ENCODE measurements at places on chromosomes 7 and 10.

- DNase-seq = peak; percentile 72
These were observed 945 bp downstream of the ADO start for GRCh38 chr10:62805231-62806099.

DNA sequence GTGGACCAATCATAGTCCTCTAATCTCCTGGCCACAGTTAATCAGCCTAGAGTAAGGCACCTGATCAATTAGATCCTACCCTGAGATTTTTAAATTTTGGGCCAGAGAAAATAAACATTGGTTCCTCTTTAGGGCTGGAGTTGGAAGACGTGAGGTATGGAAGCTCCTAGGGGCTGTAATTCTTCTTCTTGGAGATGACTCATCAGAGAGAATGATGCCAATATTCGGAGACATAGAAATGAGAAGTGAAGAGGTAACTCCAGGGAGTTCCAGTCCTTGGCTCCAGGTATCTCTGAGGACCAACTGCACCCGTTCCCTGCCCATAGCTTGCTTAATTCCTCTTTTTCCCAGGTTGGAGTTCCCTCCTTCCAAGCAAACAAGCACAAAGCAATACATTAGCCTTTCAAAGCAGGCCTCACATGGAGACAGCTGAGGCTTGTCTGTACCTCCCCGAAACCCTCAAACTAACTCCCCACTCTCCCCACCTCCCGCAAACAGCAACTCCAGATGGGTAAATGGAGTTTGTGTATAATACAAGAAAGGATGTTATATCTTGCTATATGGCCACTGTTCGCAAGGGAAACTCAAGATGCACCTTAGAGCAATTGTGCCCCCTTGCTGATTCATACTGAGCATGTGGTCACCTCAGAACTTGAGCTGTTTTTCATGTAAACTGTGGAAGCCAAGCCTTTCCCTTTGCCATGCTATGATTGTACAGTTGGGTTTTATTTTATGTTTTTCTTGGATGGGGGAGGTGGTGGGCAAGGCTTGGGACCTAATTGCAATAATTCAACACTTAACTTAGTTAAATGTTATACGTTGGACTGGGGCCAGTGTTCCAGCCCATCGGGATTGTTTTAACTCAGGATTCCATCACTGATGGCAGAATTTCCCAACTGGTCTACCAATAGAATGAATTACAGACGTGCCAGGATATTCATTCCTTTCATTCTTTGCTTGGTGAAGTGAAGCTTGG is 29.3 kb downstream of the PIK3AP1 start:
- no peak for DNase-seq

DNA sequence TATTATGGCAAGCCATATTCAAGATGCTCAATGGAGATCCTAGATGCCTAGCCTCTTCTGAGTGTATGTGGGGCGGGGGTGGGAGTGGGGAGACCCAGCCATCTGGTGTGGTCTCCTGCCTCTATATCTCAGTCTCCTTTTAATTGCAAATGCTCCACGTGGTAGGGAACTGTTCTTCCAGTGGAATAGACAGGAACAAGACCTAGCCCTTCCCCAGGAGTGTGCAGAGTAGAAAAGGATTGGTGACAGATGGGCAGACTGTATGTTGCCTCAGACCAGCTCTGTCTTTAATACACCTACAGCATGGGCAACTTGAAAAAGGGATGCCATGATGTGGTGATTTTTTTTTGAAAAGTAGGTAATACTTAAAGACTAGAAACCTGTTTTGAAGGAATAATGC is 12.6 kb downstream of the CYP3A5 start:
- no peak for DNase-seq

DNA sequence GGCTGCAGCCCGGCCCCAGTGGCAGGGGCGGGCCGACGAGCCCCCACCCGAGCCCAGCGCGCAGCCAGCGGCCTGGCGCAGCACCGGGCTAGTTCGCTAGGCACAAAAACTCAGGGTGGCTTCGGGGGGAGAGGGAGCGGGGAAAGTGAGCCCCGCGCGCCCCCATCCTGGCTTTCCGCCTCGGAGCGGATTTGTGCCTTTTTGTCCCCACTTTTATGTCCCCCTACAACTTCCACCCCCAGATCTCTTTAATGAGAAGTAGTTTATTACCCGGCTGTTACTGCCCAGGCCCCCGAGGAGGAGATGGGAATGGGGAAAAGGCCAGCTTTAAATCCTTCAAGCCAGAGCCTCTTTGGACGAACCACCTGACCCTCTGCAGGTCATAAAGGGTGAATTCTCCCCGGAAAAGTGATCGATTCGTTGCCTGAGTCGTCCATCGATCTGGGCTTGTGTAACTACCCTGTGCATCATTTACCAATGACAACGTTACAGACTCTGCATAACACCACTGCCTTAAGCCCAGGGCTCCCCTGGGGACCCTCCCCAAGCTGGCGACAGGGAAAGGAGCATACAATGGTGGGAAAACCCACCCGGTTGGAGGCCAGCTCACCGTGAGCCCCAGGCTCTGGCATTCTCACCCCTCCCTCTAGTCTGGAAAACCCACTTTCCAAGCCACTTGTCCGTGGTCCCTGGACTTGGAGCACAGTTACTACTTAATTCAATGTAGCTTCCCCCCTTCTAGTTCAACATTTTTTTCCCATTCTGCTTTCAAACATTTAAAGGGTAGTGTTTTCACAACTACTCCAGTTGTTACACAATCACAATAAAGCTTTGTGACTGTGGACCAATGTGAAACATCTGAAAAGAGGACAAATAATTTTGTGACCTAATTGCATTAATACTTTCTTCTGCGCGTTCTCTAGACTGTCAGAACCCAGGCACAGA is 748 bp upstream of the SH3PXD2A start:
- no peak for DNase-seq

DNA sequence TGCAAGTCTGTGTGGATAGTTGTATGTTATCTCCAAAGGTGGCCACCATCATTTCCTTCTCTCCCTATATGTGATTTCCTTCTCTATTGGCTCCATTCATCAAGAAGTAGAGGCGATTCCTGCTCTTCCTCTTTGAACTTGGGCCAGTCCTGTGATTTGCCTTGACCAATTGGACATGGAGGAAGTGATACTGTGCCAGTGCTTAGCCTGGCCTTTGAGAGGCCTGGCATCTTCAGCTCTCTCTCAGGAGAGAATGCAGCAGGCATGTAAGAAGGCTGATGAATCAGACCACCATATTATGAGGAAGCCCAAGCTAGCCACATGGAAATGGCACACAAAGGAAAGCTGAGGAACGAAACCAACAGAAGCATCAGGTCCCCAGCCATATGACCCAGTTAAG is 195.0 kb upstream of the SVIL start:
- no peak for DNase-seq

- peak; percentile 64 for DNase-seq
These were observed 122.7 kb upstream of the PRSS1 start for GRCh38 chr7:142626420-142627035.
